ENCODE measurements at places on chromosomes 2 and 18. TPM values are rescaled to one million over a fixed set of nuclear protein-coding genes. Genes with fewer than 3 reads are reported as not detected.

The CD302 gene
- 2.3 TPM for total RNA-seq

The TBC1D8 gene
- 92.6 TPM for total RNA-seq

The CHRNG gene
- not detected for total RNA-seq

The RRM2 gene
- total RNA-seq = 239 TPM

The ETAA1 gene
- 9.7 TPM for total RNA-seq

The LIPG gene
- 0.24 TPM for total RNA-seq

The SLC19A3 gene
- 2.3 TPM for total RNA-seq

The AGAP1 gene
- total RNA-seq = 21.5 TPM

The TLX2 gene
- 0.28 TPM for total RNA-seq

The PLGLB2 gene
- 0.19 TPM for total RNA-seq

The CCDC142 gene
- 12.0 TPM for total RNA-seq

The PPP1R1C gene
- total RNA-seq = 1.8 TPM

The OR6B2 gene
- total RNA-seq = not detected

The PAX8 gene
- total RNA-seq = 0.98 TPM

The ASXL3 gene
- total RNA-seq = not detected
